Fibroblast of skin of right quadriceps (primary cell): ENCODE measurements at places on chromosomes 4 and X.

- DNase-seq = peak; percentile 27
Measured at GRCh38 chrX:103157496-103158316, 57.2 kb upstream of the BEX4 start.

GRCh38 chr4:14771094-14771493 is 231.2 kb upstream of the CPEB2 start:
- DNase-seq = no peak

DNA sequence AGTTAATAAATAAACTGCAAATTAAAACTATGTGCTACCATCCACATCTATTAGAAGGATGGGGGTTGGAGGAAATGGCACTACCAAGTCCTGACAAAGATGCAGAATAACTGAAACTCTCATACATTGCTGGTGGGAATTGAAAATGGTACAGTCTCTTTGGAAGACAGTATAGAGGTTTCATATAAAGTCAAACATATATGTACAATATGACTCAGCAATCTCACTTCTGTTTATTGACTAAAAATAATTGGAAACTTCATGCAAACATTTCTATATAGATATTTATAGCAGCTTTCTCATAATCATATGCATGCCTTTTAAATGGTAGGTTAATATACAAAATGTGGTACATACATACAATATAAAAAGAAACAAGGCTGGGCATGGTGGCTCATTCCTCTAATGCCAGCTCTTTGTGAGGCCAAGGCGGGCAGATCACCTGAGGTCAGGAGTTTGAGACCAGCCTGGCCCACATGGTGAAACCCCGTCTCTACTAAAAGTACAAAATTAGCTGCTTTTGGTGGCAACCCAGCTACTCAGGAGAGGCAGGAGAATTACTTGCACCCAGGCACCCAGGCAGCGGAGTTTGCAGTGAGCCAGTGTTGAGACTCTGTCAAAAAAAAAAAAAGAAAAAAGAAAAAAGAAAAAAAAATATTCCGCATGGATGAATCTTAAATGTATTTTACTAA is 225.0 kb upstream of the CXXC4 start:
- DNase-seq = no peak

DNA sequence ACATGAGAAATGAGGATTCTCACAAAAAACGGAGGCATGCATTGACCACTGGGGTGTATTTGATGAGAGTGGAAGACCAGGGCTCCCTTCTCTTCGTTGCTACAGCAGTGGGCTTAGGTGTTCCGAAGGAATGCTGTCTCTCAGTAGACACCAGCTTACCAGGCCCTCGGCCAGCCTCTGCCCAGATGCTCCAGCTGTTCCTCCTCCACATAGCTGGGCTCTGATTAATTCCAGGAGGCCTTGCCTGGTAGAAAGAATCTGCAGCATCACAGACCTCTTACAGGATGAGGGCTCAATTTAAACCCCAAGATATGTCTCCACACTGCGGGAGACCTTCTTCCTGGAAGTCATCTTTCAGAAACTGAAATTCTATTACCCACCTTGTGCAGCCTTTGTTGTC is 346.6 kb upstream of the TENM3 start:
- DNase-seq = peak; percentile 53

DNA sequence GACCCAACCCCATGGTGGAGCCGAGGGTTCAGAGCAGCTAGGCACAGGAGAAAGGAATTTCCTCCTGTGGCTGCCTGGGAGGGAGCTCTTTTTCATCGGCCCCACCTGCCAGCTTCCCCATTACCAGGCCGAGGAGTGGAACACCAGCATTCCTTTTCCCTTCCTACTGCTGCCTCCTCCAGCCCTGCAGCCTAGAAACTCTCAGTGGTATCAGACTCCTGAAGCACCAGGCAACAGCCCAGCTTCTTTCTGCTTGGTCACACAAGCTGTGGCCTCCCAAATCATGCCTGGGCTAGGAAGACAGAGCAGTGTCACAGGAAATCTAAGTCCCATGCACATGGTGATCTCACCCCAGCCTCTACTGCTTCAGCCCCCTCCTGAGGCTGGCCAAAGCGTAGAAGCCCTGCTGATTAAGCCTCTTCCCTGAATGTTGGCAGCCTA is 30.1 kb downstream of the RTL5 start:
- DNase-seq = no peak

- peak; percentile 12 for DNase-seq
Measured at GRCh38 chr4:138406876-138407275, 164.7 kb upstream of the SLC7A11 start.

DNA sequence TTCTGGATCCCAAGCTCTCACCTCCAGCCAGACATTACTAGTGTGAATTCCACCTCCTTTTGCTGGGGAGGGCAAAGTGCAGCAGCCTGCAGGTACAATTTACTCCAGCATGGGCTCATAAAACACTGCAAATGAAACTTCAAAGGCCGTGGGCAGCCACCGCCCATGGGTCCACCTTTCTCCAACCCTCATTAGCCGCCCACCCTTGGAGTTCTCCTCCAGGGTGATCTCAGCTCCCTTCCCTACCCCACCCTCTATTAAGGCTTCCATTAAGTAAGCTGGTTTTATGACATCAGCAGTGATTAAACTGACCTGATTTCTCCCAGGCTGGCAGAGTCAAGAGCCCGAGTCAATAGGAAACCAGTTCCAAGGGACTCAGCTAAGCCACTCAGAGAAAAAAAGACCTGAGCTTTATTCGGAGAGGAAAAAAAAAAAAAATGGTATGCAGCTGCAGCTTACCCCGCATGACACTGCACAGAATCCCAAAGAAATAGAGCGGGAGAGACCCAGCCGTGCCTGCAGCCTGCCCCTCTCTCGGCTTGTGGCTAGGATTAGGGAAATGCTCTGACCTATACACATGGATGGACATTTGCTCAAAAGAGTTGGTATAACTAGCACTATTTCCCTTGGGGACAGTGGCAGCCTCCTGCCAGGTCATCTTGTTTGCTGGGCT is 319.6 kb downstream of the PTTG2 start:
- DNase-seq = no peak

DNA sequence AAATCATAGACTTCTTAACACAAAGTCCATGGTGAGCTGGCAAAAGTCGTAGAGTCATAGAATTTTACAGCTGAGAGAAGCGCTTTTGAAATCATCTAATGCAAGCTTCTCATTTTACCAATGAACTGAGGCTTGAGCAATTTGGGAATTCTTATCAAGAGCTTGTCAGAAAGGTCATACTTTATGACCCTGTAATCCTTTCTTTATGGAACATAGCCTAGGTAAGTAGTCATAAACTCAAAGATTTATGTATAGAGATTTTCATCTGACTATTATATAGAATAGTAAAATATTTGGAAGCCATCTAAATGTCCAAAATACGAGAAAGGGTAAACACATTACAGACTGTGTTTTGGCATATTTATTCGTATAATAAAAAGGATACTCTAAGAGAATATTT is 563.5 kb downstream of the PCDH7 start:
- no peak for DNase-seq

GRCh38 chrX:72021975-72022374 is 109.7 kb downstream of the RTL5 start:
- DNase-seq = no peak

DNA sequence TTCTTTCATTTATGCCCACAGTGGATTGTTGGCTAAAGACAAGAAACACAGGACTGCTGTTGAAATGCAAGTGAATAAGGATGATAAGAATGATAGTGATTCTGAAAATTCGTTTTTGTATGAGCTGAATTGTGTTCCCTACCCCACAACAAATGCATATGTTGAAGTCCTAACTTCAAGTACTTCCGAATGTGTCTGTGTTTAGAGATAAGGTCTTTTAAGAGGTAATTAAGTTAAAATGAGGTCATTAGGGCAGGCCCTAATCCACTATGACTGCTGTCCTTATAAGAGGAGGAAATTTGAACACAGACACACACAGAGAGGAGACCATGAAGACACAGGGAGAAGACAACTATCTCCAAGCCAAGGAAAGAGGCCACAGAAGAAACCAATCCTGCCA is 126.6 kb upstream of the ACSL4 start:
- no peak for DNase-seq

DNA sequence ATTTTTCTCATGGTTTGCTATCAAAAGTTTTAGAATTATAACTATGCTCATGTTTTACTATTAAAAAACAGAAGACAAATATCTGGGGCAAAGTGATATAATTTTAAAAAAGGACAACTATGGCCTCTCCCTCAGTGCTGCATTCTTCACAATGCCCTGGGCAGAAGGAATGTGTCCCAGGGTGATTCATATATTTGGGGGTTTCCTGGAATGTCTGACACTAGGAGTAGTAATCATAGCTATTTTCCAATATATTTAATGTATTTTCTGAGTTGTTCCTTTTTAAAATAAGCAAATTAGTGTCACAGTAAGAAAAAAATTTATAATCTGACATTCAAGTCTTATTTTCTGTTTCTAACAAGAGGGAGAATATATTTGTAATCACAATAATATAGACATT is 281.7 kb downstream of the UNC5C start:
- DNase-seq = peak; percentile 64

GRCh38 chr4:115770046-115770543 is 656.7 kb upstream of the NDST4 start:
- DNase-seq = no peak

DNA sequence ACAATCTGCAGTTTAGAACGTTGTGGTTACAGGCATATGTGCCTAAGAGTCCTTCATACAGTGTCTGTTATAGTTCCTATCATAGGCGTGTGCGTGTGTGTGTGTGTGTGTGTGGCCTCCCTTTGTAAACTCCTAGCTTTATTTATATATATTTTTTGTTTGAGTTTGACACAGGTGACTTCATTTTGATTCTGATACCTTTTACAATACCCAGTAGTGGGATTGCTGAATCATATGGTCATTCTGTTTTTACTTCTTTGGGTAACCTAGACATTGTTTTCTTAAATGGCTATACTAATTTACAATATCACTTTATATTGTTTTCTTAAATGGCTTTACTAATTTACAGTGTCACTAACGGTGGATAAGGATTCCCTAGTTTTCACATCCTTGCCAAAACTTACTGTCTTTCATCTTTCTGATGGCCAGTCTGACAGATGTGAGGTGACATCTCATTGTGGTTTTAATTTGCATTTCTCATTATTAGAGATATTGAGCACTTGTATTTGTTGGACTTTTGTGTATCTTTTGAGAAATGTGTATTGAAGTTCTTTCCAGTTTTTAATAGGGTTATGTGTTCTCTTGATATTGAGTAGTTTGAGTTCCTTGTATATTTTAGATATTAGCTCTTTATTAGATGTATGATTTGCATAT is 211.1 kb upstream of the NUDT6 start:
- DNase-seq = no peak

GRCh38 chrX:130245441-130245840 is 23.3 kb downstream of the ZNF280C start:
- peak; percentile 69 for DNase-seq

- peak; percentile 57 for DNase-seq
Measured at GRCh38 chr4:25448379-25449109, 71.5 kb downstream of the ANAPC4 start.

GRCh38 chr4:114088481-114088880 is 109.0 kb upstream of the ARSJ start:
- DNase-seq = peak; percentile 10

- peak; percentile 32 for DNase-seq
Measured at GRCh38 chrX:68146054-68146453, 287.2 kb downstream of the OPHN1 start.

- no peak for DNase-seq
Measured at GRCh38 chr4:156971165-156971675, 379 bp downstream of the PDGFC start.

- no peak for DNase-seq
Measured at GRCh38 chr4:8652181-8653078, 59.9 kb downstream of the CPZ start.

GRCh38 chr4:21768349-21769310 is 179.9 kb downstream of the KCNIP4 start:
- DNase-seq = peak; percentile 32

DNA sequence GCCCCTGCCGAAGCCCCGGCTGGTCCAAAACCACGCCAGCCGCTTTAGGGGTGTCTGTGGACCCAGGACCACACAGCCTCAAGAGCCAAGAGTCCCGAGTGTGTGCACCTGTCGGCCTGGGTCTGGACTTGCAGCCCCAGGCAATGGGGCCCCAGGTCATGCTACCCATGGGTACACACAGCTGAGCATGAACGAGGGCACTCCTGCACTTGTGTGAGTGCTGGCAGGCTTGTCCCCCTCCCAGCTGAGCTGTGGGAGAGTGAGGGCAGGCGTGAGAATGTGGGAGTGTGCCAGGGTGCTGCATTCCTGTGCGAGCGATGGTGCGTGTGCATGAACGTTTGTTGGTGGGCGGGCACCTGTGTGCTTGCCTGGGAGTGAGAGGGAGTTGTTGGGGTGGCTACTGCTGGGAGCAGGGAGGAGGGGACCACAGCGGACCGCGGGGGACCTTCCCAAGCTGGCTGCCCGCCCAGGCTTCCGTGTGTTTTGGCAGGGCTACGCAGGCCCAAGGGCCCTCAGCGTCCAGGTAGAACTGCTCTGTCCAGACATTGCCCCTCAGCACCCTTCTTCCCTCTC is 30.8 kb downstream of the BLOC1S4 start:
- DNase-seq = no peak

DNA sequence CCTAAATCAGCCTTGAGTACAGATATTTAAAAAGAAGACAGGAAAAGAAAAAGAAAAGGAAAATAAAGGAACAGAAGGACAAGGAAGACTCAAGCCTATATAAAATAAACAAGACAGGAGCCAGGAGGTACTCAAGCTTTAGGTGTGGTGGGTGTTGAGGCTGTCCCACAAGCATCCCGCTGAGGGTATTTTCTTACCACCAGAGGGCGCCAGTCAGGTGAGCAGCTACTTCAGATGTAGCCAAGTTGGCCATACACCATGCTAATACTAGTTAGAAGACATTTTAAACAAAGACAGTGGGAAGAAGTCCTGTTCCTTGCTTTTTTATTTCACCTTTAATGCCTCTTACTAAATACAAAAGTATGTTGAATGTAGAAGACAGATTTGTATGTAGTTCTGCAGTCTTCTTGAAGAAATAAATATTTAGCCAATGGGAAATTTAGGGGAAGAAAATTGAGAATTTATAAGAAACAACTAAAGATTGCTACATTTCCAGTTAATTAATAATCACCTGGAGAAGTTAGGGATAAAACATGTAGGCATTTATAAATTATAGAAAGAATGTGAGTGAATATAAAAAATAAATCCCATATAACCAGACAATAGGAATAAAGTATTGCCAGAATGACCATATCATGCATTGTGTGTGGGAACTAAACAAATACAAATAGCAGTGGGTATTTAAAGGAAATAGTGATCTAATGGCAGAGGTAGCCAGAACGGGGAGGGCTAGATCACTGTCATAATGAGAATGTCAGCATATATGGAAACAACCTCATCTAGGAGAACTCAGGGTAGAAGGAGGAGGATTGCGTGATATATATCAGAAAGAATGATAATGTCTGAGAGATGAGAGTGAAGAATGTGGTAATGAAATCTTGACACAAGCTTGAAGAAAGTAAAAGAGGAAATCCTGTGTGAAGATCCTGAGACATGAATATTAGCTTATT is 71.0 kb downstream of the MTHFD2L start:
- DNase-seq = peak; percentile 68

DNA sequence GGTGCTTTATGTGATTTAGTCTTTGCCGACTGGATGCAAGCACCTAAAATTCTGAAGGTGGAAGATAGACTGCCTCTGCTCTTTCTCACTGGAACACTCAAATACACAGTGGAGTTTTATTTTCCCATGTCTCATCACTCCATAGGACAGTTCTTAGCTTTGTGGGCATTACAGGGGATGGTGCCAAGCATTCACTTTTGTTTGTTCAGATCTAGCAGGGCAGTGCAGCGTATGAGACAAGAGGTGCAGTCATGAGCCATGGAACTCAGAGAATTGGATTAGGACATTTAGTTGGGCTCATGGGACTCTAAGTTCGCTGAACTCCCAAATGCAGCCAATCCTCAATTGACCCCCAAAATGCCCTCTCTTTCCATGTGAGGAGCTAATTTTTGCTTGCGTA is 1136.9 kb upstream of the PRKX start:
- no peak for DNase-seq

- no peak for DNase-seq
Measured at GRCh38 chr4:79759793-79760192, 313.2 kb downstream of the ANTXR2 start.
